ENCODE measurements at places on chromosomes 13 and 19.

GRCh38 chr13:113768018-113768905 lies 9.2 kb downstream of the TMEM255B start:
- DNase-seq: no peak

GRCh38 chr13:55617241-55617640 lies 1523.5 kb upstream of the PRR20A start:
- DNase-seq: no peak

DNA sequence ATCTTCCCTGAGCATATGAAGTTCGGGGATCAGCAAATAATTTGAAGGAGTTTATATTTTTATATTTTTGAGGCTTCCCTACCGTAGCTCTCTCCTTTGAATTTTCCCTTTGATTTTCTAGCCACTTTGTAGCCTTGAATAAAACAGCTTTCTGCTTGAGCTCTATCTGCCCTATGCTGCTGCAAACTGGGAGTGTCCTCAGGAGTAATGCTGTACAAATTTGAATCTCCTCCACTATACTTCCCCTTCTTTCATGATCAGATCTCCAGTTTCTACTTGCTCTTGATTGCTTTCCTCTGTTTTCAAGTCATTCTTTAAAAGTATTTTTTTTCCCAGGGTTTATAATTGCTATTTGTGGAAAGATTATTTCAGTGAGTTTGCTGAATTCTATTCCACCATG lies 14.6 kb downstream of the PDS5B start:
- no peak for DNase-seq

- DNase-seq: no peak
These were observed 37.5 kb upstream of the SLITRK1 start for GRCh38 chr13:83919775-83920174.

DNA sequence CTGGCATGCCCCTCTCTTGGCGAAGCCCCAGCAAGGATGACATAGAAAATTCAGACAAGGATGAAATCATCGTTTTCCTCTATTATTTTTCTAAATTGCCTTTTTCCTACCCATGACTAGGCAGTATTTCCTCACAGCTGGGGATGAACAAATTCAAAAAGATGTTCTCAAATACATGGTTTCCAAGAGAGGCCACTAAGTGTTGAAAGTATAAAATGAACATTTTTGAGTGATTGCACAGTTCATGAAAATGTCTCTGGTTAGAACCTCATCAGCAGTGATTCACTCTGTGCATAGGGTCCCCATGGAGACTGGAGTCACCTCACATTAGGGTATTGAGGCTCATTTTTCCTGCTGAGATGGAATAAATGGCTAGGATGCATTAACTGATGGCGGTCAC lies 373.7 kb downstream of the DNAJC15 start:
- no peak for DNase-seq

DNA sequence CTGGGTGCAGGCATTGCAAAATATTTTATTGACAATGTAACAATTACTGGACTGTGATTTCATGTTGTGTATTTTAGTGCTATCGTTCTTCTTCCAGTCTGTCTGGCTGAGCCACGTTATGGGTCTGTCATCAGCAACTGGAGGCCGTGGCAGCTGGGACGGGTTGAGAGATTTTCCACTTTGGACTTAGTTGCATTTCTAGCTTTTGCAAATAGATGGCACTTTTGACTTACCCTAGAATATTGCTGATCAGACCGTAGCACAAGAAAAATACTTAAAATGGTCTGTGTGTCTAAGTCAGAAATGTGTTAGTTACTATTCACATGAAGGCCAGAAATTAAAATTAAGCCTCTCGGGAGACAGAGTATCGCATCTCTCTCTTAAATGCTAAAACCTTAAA lies 211.1 kb downstream of the TEX29 start:
- no peak for DNase-seq

GRCh38 chr19:55605637-55606470 lies at the start of gene ZNF865:
Gene ZNF865 (plus strand): TSS chr19:55605647. CDS start chr19:55613619, 7,972 bp downstream.
- DNase-seq: peak; percentile 75

DNA sequence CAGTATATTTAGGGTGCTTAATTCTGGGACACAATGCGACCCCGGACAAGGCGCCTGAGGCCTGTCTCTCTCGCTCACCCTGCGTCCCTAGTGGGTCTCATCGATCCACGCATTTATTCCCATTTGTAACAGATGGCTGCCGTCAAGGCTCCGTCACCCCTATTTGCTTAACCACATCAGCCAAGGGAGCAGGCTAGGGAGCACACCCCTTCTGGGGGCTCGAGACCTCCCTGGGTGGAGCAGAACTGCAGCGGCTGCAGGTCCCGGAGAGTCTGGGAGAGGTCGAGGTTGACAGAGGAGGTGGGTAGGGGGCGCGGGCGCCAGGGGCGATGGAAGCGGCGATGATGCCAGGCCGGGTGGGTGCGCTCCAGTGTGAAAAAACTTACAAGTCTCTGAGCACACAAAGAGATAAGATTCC lies 507 bp downstream of the ALG5 start:
- DNase-seq: no peak

- no peak for DNase-seq
These were observed 15.8 kb downstream of the ACTN4 start for GRCh38 chr19:38663156-38663651.

DNA sequence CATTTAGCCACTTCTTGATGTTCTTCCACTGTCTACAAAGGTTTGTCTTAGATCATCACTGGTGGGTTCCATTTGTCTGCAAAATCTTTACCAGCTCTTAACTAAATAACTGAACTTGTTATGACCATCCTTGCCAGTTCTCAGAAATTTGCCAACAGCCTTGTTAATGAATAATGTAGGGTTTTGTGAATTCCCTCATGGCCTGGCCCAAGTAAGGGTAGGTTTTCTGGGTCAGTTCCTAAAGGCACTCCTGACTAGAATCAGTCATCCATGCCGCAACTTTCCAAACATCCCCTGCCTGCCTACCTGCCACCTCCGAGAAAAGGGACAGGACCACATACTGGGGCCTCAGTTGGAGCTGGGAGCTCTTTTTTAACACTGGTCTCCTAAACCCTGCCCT lies 4.0 kb downstream of the COL4A1 start:
- DNase-seq: no peak

- no peak for DNase-seq
These were observed 8.6 kb upstream of the BCAT2 start for GRCh38 chr19:48819366-48819816.

GRCh38 chr13:43647471-43647870 lies 139.3 kb downstream of the ENOX1 start:
- no peak for DNase-seq

- DNase-seq: no peak
These were observed 828 bp upstream of the PBX4 start for GRCh38 chr19:19619181-19619848.

DNA sequence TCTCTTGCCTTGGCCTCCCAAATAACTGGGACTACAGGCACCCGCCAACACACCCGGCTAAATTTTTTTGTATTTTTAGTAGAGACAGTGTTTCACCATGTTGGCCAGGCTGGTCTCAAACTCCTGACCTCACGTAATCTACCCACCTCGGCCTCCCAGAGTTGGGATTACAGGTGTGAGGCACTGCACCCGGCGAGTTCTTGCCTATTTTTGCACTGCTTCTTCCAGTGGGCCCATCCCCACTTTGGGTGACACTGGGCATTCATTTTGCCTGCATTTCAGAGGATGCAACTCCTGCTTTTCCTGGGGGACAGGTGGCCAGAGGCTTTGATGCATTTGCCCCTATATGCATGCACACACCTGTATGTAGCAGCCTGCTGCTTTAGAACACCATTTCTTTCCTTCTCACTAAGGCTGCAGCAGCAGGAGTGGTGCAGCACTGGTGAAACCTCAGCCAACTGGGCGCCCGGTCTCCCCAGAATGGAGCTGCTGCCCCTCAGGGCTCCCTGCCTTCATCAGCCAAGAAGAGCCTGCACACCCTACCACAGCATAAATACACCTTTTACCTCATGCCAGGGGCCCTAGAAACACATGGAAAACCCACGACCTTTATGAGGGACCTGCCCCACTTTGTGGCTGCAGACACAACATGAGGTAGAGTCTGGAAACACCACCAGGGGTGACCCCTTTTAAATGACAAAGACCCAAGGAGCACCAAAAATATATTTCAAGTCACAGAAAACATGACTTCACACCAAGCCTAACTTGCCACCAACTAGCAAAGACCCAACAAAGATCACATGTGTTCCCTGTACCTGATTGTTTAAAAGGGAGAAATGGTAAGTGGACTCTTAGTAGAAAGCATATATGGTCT lies 36.8 kb upstream of the POP4 start:
- no peak for DNase-seq

GRCh38 chr13:111906816-111907215 lies 160.1 kb upstream of the SOX1 start:
- no peak for DNase-seq

GRCh38 chr19:49855277-49855675 lies 4.3 kb downstream of the PTOV1 start:
- DNase-seq: no peak

DNA sequence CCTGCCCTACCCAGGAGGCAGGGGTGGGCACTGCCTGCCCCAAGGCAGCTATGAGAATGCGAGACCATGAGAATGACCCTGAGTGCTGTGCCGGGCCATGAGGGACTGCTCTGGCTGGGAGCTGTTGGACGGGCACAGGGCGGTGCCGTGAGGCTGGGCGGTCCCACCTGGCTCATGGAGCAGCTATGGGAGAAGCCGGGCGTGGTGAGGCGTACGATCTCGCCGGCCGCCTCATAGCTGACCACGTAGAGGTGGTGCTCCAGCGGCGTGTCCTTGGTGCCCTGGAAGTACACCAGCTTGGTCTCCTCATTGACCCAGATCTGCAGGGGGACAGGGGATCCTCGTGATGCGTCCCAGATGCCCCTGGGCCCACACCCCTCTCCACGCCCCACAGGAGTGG lies 19.3 kb upstream of the MYDGF start:
- no peak for DNase-seq
